Tongue (tissue), 3 donors: ENCODE measurements at places on chromosomes 16 and 17.

- DNase-seq = no peak
These were observed 7.0 kb upstream of the NT5C start for GRCh38 chr17:75138519-75138918.

DNA sequence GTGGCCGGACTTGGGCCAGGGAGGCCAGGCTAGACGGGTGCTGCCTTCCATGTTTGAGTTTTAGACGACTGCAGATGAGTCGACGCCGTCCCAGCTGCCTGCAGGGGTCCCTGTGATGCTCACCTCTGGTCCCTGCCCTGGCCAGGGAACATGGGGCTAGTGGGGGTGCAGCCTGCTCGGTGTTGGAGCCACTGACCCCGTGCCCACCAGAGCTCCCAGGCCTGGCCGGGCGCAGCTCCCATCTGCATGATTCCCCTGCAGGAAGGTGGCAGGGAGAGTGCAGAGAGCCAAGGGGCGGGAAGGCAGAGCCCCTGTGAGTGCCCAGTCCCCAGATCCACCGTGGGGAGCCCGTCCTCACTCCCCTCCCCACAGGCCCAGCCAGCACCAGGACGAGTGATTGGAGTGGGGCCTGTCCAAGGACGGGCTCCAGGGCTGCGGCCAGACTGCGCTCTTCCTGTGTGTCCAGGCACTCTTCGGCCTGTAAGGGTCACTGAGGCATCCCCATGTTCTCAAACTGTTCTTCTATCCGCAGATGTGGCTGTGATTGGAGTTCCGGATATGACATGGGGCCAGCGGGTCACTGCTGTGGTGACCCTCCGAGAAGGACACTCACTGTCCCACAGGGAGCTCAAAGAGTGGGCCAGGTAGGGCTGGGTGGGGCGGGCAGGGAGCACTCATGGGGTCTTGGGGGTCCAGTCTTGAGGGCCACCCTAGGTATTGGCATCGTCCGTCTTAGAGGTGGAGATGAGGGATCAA, 26.0 kb upstream of the CDH15 start:
- DNase-seq = no peak

DNA sequence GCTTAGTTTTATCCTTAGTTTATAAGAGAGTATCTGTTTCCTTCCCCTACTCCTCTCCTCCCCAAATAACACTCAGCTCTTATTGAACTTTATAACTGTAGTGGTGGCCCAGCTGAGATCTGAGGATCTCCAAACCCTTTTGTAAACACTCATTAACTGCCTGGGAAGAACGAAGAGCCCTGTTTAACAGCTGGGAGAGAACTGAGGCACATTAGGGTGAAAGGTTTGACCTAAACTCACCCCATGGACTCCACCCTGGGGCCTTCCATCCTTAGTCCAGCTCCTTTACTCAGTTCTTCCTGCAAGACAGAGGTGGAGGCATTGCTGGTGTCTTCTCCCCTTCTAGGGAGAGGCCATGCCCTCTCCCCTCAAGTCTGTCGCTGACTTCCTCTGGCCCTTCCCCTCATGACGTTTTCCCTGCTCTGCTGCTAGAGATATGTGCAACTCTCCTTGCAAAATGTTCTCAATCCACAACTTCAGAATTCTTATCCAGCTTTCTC, 1.2 kb upstream of the RARA start:
- DNase-seq = peak; percentile 42

GRCh38 chr16:78460428-78460827, 361.0 kb downstream of the WWOX start:
- no peak for DNase-seq

- DNase-seq = no peak
These were observed 5.0 kb upstream of the SLC38A8 start for GRCh38 chr16:84047626-84048025.

DNA sequence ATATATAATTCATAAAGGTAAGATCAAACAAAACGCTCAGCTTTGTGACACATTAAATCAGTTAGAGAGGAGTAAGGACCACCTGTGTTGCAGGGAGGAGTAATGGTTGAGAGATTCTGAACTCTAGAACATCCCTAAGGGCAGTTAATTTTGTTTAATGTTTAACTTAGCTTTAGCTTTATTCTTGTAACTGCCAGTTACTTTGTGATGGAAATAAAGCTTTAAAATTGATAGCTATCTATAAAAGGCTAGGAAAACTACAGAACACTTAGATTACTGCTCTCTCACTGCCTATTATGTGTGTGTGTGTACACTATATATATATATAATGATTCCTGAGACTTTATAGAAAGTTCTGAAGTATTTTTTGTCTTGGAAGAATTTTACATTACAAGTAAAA, 37.8 kb downstream of the PTRH2 start:
- no peak for DNase-seq

DNA sequence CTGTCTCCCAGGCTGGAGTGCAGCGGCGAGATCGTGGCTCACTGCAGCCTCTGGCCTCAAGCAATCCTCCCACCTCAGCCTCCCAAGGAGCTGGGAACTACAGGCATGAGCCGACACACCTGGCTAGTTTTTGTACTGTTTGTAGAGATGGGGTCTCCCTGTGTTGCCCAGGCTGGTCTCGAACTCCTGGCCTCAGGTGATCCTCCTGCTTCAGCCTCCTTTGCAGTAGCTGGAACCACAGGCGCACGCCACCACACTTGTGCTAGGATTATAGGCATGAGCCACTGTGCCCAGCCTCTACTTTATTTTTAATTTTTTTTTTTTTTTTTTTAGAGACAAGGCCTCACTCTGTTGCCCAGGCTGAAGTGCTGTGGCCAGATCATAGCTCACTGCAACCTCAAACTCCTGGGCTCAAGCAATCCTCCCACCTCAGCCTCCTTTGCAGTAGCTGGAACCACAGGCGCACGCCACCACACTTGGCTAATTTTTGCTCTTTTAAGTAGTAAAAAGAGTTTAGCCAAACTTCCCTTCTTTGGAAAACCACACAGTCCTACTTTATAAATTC, 4.4 kb downstream of the NTAN1 start:
- no peak for DNase-seq

DNA sequence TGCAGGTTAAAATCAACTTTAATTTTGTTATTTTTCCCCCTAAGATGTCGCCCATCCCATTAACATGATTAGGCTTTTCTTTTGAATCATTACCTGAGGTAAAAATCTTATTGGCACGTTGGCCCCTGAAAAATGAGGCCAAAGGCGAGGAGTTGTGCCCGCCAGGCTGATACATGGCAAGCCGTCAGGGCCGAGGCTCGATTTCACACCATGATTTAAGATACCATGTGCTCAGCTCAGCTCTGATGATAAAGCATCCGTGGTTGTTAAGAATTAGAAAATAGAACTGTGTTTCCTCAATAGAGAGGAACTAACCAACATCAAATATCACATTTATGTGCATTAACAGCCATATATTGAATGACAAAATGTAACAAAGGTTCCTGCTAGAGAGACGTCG, 972.9 kb upstream of the SOX9 start:
- no peak for DNase-seq

GRCh38 chr17:42049834-42050392, 488 bp downstream of the C17orf113 start:
- no peak for DNase-seq

DNA sequence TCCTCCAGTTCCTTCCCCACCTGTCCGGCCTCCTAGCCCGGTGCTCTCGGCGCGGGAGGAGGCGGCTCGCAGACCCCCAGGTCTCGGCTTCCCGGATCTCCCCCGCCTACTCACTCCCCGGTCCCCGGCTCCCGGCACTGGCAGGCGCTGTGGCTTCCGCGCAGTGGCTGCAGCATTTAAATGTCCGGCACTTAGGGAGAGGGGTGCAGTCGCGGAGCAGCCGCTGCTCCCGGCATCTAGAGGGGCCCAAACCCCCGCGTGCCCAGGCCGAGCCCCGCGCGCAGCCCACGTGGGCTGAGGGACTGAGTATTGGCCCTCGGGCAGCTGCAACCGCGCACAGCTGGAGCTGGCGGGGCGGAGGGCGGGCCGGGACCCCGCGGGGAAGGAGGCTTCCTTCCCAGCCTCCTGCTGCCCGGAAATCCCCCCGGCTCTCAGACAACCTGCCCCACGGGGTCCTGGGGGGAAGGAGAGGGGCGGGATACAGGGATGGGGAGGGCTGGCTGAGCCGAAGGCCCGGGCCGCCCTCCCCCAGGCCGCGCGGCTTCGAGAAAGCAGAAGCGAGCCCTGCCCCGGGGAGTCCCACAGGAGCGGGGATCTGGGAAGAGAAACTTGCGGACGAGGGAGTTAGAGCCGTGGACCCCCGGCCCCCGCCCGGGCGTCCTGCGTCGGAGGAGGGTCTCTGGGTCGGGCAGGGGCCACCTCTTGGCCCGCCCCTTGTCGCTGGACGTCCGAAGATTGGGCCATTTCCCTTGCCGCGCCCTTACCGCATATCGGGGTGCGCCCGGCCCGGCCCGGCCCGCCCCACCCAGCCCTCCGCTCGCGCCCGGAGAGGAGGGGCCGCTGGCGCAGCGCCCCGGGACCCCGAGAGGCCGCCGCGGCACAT, at the start of gene MMP25:
TSS of gene MMP25 (plus strand) at position 804 of the 883 bp plus-strand sequence. CDS start 357 bp downstream, outside the sequence.
- DNase-seq = no peak

- no peak for DNase-seq
These were observed 23.1 kb upstream of the GPRC5C start for GRCh38 chr17:74408815-74409214.

DNA sequence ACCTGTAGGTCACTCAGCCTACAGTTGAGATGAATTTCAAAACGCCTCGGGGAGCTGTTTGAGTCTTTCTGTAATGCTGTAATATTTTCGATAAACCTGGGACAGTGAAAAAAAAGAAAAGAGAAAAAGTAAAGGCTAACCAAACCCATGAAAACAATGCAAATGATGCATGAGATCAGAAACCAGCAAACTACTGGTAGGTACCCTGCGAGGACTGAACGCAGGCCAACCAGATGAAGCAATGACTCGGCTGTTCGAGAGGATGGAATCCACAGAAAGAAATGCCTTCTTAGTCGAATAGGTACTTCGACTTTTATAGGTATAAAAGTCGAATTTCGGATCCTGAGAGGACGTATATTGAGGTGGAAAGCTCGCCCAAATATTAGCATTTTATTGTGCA, 509 bp upstream of the ATAD5 start:
- DNase-seq = peak; percentile 40

- DNase-seq = no peak
These were observed 10.7 kb downstream of the DLX3 start for GRCh38 chr17:49984283-49984682.

DNA sequence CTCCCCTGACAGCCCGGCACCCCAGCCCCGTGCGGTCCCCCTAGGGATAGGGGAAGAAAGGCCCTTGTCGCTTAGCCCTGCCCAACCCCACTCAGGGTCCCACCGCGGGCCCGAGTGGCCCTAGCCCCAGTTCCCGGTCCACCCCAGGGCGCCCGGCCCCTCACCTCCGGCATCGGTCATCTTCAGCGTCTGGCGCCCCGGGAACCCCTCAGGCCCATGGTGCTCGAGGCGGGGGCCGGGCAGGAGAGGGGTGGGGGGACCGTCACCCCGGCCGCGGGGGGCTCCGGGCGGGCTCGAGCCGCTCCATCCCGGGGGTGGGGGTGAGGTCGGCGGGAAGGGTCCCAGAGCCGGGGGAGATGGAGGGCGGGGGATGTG, 620 bp downstream of the SAMD14 start:
- no peak for DNase-seq

DNA sequence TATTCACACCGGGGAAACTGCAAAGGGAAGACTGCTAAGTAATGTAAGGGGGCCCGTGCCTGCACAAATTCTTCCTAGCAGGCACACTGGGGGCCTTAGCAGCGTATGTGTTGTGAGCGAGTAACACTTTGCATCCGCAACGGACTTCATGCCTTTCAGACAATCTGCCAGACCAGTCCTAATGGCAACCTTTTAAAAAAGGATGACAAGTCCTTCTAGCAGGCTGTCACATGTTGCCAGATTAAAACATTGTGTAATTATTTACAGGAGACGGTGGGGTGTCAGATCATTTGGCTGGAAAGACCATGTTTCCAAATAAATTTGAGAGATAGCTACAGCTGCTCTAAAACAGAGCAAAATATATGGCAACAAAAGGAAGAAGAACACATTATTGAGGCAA, 46.1 kb downstream of the CPPED1 start:
- DNase-seq = no peak

- peak; percentile 95 for DNase-seq
These were observed at the start of gene CANT1 for GRCh38 chr17:79009397-79010303. Gene CANT1 (minus strand): TSS chr17:79009764. CDS start chr17:78997622, 12,142 bp downstream.

DNA sequence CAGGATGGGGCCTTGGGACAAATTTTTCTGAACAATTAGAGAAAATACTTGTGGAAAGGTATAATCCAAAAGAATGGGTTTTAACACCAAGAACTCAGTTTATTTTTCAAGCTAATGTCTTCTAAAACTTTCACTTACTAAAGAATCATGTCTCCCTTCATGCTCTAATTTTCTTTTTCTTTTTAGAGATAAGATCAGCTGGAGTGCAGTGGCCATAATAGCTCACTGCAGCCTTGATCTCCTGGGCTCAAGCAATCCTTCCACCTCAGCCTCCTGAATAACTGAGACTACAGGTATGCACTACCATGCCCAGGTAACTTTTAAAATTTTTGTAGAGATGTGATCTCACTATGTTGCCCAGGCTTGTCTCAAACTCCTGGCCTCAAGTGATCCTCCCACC, 5.5 kb downstream of the OR4D1 start:
- no peak for DNase-seq

DNA sequence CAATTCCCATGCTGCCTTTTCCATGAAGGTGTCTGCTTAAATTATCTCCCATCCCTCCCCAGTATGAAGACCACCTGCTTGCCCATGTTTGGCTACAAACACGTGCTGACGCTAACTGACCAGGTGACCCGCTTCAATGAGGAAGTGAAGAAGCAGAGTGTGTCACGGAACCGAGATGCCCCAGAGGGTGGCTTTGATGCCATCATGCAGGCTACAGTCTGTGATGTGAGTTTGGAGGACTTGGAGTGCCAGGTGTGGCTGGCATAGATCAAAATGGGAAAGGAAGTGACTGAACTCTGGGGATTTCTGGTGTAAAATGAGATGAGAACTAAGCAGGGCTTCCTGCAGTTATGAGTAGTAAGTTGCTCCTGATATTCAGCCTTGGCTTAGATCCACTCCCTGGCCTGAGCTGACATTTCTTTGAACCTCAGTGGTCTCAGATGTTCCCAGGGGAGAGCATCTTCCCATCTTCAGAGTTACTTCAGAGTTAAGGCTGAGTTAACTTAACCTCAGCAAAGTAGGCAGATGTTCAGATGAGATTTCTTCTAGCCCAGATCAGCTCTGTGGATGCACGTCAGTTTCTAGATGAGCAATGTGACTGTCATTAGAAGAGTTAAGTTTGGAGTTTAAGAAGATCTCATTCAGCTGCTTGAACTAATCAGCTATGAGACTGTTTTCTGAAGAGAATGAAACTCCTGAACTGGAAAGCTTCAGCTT, 32.7 kb downstream of the ITGB3 start:
- no peak for DNase-seq

- peak; percentile 83 for DNase-seq
These were observed 19.2 kb downstream of the SGF29 start for GRCh38 chr16:28572696-28573510.

- DNase-seq = no peak
These were observed 181.5 kb upstream of the GSE1 start for GRCh38 chr16:85431431-85432124.
